Endodermal cell (in vitro differentiated cells): ENCODE measurements at places on chromosomes 1 and 21. TPM values are rescaled to one million over a fixed set of nuclear protein-coding genes. Genes with fewer than 3 reads are reported as not detected.

GRCh38 chr1:191368891-191369654 lies 789.2 kb upstream of the RGS18 start:
- no peak overlapping the region for H3K27ac ChIP-seq
- H3K4me1 ChIP-seq: no peaks in the 10 kb centered on the region
- no peak overlapping the region for H3K4me3 ChIP-seq
- H3K27me3 ChIP-seq: no peaks in the 10 kb centered on the region

DNA sequence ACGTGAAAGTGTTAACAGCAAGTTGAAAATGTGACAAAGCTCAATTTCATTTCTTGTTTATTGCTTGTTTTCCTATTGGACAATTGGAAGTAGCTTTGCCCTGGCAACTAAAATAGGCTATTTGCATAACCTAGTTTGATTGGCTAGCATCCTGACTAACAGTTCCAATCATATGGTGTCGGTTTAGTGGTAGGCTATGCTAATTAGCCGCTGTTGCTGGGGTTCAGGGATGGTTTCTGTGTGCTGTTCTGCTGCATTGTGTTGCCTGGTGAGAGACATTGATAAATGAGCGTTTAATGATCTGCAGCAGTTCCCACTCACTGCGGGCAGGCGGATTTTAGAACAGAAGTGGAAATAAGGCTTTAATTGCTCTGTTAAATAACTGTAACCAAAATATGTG lies 68.5 kb downstream of the DYRK1A start:
- H3K27me3 ChIP-seq: no peaks in the 10 kb centered on the region
- H3K4me1 ChIP-seq: no peaks in the 10 kb centered on the region
- DNase-seq: peak; percentile 77
- H3K4me3 ChIP-seq: no peak overlapping the region

GRCh38 chr1:119659628-119660027 lies 11.6 kb upstream of the ZNF697 start:
- no peak for DNase-seq
- peaks cover 5% of the 10 kb centered on the region for H3K4me1 ChIP-seq
- H3K27ac ChIP-seq: no peak overlapping the region
- H3K4me3 ChIP-seq: no peak overlapping the region

DNA sequence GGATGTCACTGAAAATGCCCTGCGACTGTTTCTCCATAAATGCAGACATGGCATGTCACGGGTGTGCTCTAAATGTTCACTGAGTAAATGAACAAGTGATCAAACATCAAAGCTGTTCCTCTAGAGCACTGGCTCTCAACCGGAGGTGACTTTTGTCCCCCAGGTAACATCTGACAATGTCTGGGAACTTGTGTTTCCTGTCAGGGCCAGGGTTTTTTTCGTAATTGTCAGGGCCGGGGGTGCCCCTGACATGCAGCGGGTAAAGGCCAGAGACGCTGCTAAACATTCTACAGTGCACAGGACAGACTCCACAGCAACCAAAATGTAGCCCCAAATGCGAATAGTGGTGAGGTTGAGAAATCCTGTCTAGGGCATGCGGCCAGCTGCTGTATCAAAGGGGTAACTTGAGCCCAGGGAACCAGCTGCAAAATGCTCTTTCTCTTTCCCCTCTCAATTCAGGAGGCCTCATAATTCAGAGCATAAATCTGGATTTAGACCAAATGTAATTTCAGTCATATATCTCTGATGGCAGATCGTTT lies 2.0 kb downstream of the ALDH4A1 start:
- DNase-seq: no peak
- peaks cover 9% of the 10 kb centered on the region for H3K4me1 ChIP-seq

DNA sequence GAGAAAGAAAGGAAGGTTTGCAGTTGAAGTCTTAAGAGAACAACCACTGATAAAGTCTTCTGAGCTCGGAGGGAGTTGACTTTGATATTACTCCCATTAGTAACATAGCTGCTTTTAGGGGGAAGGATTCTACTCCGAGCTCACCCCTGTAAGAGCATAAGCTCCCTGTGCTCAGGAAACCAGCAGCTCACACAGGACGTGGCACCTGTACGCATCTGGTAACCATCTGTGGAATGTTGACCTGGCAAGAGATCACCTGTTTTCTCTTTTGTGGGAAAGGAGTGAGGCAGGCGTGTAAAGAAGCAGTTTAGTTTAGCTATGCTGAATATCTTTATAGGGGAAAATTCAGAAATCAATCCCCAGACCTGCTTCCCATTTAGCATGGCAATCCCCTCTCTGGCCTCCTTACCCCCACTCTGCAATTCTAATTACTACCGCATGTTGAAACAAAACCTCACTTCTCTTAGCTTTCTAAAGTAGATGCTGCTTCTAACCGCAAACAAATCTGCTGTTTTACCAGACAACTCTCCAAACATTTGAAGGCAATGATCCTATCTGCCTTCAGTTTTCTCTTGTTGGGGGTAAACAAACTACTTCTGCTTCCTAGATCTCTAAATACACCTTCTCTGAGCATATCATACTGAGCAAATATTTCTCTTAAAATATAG lies 121.8 kb upstream of the KCNK1 start:
- H3K36me3 ChIP-seq: no peaks in the 10 kb centered on the region
- H3K27me3 ChIP-seq: no peaks in the 10 kb centered on the region
- no peak for DNase-seq

GRCh38 chr1:186574926-186575325 lies 105.3 kb downstream of the PTGS2 start:
- H3K4me3 ChIP-seq: no peak overlapping the region
- DNase-seq: no peak
- H3K4me1 ChIP-seq: no peaks in the 10 kb centered on the region
- no peak overlapping the region for H3K27ac ChIP-seq

DNA sequence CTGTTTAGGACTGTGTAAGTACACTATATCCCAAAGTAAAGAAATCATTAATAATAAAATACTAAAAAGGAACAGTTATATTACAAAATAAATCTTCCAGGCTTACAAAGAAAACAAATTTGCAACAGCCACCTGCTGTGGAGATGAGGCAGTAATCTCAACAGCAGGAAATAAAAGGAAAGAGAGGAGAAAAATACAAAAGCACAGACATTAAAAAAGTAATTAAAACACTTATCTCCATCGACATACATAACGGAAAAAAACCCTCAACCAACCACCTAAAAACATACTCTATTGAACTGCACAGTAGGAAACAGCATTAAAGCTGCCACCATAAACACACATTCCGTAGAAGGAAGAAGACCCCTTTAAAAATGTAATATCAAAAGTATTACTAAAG lies 317.6 kb downstream of the DPYD start:
- H3K27me3 ChIP-seq: no peaks in the 10 kb centered on the region
- no peaks in the 10 kb centered on the region for H3K4me1 ChIP-seq
- no peak overlapping the region for H3K4me3 ChIP-seq

- no peak overlapping the region for H3K4me3 ChIP-seq
- peak overlapping the region; percentile 7 for H3K27ac ChIP-seq
- H3K4me1 ChIP-seq: peaks cover 6% of the 10 kb centered on the region
- H3K27me3 ChIP-seq: no peaks in the 10 kb centered on the region
These were observed 27.6 kb downstream of the WNT4 start for GRCh38 chr1:22115286-22115685.

DNA sequence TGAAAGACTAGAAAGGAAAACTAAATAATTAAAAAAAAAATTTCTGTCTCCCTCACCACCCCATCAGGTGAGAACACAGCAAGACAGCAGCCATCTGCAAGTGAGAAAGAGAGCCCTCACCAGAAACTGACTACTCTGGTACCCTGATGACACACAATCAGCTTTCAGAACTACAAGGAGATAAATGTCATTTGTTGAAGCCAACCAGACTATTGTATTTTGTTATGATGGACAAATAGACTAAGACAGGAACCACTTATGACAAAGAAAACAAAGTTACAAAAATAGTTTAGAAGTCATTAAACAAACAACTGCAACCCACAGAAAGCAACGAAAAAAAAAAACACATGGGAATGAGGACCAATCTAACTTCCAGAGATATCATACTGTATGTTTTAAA lies 98.3 kb downstream of the FAF1 start:
- H3K27me3 ChIP-seq: no peaks in the 10 kb centered on the region
- H3K36me3 ChIP-seq: no peaks in the 10 kb centered on the region
- no peaks in the 10 kb centered on the region for H3K4me1 ChIP-seq
- H3K27ac ChIP-seq: no peak overlapping the region
- no peak overlapping the region for H3K4me3 ChIP-seq

DNA sequence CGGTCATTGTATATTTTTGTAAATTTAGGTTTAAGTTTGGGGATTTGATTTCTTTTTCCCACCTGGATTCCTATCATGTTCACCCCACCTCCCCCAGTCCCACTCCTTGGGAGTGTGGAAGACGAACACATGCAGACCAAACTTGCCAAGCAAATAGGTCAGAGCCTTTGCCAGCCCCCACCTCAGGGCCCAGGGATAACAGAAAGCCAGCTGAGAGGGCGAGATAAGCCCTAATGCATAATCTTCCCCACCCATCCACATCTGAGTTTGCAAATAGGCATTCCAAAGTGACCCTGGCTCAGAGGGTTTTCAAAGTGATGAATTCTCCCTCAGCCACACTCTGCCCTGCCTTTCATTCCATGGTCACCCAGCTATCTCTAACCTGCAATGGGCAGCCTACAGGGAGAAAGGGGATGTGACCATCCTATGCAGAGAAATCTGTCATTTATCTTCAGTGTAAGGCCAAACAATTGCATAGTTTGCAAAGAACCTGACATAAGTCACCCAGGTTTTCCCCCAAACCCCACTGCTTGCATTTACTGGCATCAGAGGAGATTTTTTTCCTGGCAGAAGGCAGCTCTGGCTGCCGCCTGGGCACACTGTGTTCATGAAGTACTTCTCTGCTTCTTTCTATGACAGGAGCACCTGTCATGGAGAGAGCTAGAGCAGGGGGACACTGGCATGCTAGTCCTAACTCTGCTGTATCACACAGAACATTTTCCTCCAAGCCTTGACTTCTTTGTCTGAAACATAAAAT lies 69.0 kb upstream of the NFIA start:
- no peaks in the 10 kb centered on the region for H3K36me3 ChIP-seq
- peak; percentile 57 for DNase-seq
- no peak overlapping the region for H3K4me3 ChIP-seq
- H3K4me1 ChIP-seq: peaks cover 9% of the 10 kb centered on the region
- H3K27me3 ChIP-seq: no peaks in the 10 kb centered on the region

- H3K27me3 ChIP-seq: no peaks in the 10 kb centered on the region
- peaks cover 35% of the 10 kb centered on the region for H3K36me3 ChIP-seq
- peak overlapping the region; percentile 87 for H3K4me3 ChIP-seq
- DNase-seq: peak; percentile 56
- no peaks in the 10 kb centered on the region for H3K4me1 ChIP-seq
These were observed 1.1 kb downstream of the PGD start for GRCh38 chr1:10400013-10400412.

- peaks cover 31% of the 10 kb centered on the region for H3K27me3 ChIP-seq
- H3K36me3 ChIP-seq: no peaks in the 10 kb centered on the region
- H3K4me1 ChIP-seq: no peaks in the 10 kb centered on the region
- H3K4me3 ChIP-seq: no peak overlapping the region
- no peak for DNase-seq
- H3K27ac ChIP-seq: no peak overlapping the region
These were observed 15.1 kb downstream of the IFI44 start for GRCh38 chr1:78664763-78665162.

- no peaks in the 10 kb centered on the region for H3K4me1 ChIP-seq
- H3K27ac ChIP-seq: peak overlapping the region; percentile 32
- no peak overlapping the region for H3K4me3 ChIP-seq
- DNase-seq: no peak
- no peaks in the 10 kb centered on the region for H3K36me3 ChIP-seq
- no peaks in the 10 kb centered on the region for H3K27me3 ChIP-seq
These were observed 37.8 kb downstream of the MEGF6 start for GRCh38 chr1:3573500-3573899.

DNA sequence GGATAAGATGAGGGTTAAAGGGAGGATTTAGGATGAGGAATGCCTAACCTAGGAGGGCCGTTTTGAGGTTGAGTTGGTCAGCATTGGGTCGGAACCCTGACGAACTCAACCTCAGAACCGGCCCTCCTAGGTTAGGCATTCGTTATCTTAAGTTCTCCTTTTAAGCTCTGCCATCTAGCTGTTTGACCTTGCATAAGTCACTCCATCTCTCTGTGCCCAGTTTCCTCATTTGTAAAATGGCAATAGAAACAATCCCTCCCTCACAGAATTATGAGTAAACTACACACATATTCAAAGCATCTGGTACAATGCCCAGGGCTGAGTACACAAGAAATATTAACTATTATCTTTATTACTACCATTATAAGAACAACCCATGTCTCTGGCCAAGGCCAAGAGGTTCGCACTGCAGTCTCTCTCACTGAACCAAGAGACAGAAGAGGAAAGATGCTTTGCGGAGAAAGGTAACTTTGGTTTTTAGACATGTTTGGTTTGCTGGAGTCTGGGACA lies 4.8 kb downstream of the ABCB10 start:
- peaks cover 6% of the 10 kb centered on the region for H3K36me3 ChIP-seq
- no peak overlapping the region for H3K4me3 ChIP-seq
- no peaks in the 10 kb centered on the region for H3K27me3 ChIP-seq
- H3K27ac ChIP-seq: no peak overlapping the region
- peaks cover 4% of the 10 kb centered on the region for H3K4me1 ChIP-seq
- DNase-seq: no peak

DNA sequence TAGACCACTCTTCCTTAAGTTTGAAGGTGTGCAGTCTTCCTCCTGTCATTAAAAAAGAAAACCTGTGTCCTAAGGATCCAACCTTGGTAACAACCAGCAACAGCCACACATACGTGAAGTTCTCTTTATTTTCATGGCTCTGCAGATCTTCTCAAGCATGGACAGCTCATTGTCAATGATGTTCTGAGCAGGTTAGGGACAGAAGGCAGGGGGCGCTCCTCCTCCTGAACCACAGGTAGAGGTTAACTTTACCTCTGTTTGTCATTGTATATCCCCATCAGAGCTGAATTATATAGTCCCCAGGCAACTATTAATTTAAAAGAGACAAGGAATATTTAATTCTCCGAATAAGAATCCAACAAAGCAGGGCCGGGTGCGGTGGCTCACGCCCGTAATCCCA lies 52.5 kb upstream of the CR2 start:
- peaks cover 1% of the 10 kb centered on the region for H3K27me3 ChIP-seq
- H3K4me1 ChIP-seq: peaks cover 5% of the 10 kb centered on the region
- H3K36me3 ChIP-seq: no peaks in the 10 kb centered on the region
- H3K4me3 ChIP-seq: no peak overlapping the region
- H3K27ac ChIP-seq: no peak overlapping the region
- DNase-seq: no peak

- no peaks in the 10 kb centered on the region for H3K27me3 ChIP-seq
- no peaks in the 10 kb centered on the region for H3K4me1 ChIP-seq
- H3K36me3 ChIP-seq: peaks cover 12% of the 10 kb centered on the region
- no peak overlapping the region for H3K4me3 ChIP-seq
- no peak overlapping the region for H3K27ac ChIP-seq
These were observed 2.2 kb upstream of the DDOST start for GRCh38 chr1:20663365-20663764.

SH3GLB1 gene
- total RNA-seq: 63.0 to 74.4 TPM (median 64.8 TPM) in 3 replicates

ADAMTS5 gene
- 1.9 and 2.1 TPM in 2 replicates for total RNA-seq

TTC22 gene
- 0.27 to 0.61 TPM (median 0.44 TPM) in 3 replicates for total RNA-seq

FCER1G gene
- total RNA-seq: 0.61 and 0.68 TPM in 2 replicates

MMP23B gene
- total RNA-seq: 17.0 and 19.9 TPM in 2 replicates

CNR2 gene
- not detected in 3 replicates for total RNA-seq

CIART gene
- 2.7 and 3.3 TPM in 2 replicates for total RNA-seq

SPRR4 gene
- not detected in 3 replicates for total RNA-seq
